NCI-H226 (cell line): ENCODE measurements at places on chromosomes 5 and 9.

GRCh38 chr9:27749838-27750237 lies 176.6 kb upstream of the C9orf72 start:
- DNase-seq = no peak

DNA sequence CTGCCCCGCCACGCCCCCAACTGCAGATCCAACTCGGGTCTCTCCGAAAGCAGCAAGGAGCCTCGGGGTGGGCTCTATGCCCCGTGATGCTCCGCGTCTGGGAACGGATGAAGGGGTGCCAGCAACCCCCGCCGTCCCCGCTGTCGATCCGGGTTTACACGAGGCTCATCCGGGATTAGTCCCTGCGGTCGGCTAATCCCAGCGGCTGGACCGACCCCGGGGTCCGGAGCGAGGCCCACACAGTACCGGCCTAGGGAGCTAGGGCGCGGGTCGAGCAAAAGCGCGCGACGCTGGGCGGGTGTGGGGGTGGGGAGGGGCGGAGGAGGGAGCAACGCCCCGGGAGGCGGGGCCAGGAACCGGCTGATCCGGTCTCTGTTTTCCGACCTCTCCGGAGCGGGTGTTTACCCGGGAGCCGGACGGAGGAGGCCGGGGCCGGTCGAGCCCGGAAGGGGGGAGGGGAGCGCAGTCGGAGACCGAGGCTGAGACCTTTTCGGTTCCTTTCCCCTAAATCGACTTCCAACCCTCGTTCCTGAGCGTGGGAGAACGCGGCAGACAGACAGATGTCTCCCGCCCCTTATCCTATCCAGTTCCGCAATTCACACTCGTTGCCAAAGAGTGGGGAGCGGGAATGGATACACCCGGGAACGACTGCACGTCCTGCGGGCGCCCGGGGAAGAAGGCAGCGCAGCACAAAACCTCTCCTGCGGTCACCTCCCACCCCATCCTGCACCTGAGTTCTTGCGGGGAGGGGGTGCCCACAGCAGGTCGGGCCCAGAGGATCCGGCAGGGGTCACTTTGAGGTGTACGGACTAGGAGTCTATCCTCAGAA lies 28.6 kb downstream of the PCDH1 start:
- DNase-seq = peak; percentile 77

DNA sequence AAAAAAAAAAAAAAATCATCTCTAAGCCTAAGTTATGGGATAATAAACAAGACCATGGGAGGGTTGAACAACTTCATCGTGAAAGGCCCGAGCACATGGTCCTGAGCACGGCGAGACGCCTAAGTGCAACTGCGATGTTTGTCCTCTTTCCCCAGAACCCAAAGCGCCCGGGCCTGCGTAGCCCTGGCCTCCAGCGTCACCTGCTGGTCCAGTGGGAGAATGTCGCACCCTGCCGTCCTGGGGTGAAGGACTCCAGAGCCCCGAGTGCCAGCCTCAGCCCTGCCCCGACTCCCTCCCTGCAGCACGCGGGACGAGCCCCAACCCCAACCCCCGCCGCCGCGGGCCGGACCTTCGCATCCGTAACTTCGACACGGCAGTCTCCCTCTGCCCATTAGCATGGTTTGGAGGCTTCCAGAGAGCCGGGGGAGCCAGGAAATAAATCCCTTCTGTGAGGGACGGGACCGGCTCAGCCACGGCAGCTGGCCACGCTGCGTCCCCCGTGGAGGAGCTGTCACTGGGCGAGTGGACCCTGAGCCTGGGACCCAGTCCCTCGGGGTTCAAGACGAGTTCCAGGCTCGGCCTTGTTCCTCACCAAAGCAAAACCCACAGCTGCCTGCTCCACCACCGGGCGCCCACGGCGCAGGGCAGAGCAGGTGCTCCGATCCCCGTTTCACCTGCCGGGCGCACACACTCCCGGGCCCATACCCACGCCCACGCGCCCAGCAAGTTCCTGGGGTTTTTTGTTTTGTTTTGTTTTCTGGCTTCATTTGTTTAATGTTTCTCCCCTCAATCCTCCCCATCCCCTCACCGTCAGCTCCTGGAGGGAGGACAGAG lies 132.5 kb upstream of the HAND1 start:
- peak; percentile 66 for DNase-seq

GRCh38 chr5:125043781-125044391 lies 297.4 kb upstream of the ZNF608 start:
- DNase-seq = peak; percentile 97

- DNase-seq = no peak
These were observed 34.0 kb downstream of the MTRR start for GRCh38 chr5:7902666-7903625.

GRCh38 chr5:161396171-161396570 lies 150.4 kb downstream of the GABRB2 start:
- DNase-seq = no peak

- no peak for DNase-seq
These were observed 10.9 kb downstream of the SMIM3 start for GRCh38 chr5:150789450-150789849.

DNA sequence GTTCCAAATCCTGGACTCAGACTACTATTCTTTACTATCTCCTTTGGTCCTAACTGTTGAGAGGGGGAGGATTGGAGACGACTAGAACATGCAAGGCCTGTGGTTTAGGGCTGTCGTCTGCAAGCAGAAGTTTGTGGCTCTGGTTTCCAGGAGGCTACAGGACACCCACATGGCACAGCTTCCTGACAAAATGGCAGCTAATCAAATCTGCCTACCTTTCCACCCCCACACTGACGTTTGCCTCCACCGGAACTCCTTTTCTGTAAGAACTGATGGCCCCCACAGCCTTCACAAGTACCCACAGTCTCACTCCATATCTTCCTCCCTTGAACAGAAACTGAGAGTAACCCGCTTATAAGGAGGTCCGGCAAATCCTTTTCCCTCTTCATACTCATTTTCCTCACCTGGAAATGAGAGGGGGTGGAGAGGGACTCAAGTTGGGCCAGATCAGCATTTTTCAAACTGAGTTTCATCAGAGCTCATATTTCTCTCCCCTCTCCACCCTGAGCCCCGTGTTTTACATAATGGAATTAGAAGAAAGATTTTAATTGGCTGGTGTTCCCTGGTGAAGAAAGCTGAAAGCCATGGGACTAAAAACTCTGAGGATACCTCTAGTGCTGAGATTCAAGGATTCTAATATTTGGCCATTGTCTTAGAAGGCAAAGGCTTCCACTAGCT lies 5.2 kb downstream of the SLC31A2 start:
- DNase-seq = no peak

GRCh38 chr9:129840034-129840433 lies 4.8 kb downstream of the USP20 start:
- no peak for DNase-seq

DNA sequence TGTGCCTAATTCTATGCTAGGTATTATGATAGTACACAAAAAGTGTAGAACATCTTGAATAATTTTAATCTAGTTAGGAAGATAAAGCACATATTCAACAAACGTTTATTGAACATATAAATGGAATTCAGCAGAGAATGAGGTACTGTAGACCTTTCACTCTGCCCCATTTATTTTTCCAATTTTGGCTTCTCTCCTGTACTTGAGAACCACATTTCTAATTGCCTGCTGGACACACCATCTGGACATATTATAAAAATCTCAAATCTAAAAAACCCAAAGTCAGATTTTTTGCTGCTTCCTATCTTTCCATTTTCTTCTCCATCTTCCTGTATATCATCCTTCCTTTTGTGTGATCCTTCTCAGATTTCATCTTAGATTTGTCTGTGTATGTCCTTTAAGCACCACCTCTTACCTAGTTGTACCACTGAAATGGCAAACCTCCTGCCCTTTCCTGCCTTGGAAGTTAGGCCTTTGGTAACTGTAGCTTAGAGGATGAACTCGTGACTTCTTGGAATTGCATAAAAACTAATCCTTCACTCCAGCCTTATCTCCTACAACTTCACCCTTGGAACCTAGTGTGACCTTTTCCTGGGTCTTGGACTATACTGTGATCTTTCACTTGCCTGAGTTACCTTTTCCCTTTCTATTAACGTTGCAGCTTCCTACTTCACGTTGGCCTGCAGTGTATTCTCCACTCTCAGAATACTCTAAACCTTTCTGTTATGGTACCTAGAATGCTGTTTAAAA lies 8.8 kb downstream of the SLC26A2 start:
- DNase-seq = no peak

GRCh38 chr5:54311176-54311677 lies 854 bp upstream of the ARL15 start:
- DNase-seq = no peak

DNA sequence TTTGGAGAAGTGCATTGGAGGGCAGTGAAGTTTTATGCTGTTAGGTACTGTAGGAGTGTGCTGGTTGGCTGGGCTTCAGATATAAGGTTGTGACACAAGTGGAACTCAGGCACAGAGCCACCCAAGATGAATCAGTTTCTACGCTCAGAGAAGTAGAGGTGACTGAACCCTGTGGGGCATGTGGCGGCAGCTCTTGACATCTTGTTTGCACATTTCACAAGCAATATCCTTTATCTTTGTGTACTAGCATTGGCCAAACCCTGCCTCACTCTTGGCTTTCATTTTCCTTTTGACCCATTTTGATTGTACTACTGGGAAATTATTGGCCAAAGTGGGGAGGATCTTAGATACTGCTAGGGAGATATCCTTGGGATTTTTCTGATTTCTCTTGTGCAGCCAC lies 110.0 kb downstream of the PSAT1 start:
- DNase-seq = no peak

DNA sequence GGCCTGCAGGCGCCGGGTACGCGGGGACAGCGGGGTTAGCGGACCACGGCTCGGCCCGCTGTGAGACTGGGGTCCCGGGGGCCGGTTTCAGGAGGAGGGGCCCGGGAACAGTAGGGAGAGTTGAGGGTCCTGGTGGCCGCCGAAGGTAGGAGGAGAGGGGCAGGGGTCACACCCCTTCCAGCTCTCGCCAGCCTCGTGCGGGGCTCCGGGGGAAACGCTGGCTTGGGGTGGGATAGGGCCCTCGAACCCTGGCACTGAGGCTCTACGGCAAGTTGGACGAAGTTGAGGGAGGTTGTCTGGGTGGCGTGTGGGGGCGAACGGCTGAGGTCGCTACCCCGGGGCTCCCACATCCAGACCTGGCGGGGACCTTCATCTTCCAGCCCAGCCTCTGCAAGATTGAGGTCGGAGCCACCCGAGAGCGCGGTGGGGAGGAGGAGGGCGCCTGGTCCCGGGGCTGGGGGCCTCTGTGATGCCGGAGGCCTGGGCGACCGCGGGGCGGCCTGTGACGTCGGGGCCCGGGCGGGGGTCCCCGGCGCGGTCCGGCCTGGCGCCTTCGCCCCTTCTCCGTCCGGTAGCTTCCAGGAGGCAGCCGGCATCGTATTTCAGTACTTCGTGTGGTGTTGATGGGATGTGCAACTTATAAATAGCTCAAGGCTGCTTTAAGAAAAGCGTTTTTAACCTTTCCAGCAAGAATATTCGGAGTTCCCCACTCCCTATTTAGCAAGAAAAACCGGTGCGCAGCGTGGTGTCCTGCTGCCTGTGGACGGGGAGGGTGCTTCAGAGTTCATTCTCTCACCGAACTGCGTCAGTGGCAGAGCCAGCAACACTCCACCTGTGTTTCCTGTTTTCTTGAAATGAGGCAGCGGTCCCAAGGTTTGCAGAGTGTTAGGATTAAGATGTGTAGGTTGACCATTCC lies 902 bp downstream of the HABP4 start:
- no peak for DNase-seq

DNA sequence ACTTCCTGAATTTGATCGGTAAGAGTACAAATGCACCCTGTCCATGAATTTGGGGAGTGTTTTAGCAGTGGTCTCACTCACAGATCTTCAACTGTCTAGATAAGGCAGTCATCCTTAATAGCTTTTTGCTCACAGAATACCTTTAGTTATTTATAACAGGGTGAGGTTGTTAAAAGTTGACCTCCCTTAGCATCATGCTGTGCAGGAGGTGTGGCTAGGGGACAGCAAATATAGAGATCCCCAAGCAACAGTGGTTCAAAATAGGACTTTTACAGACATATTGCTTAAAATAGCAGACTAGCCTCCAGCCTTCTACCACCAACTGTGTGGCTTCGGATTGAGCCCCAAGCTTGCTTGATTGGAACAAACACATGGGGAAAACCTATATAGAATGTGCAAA lies 724.4 kb downstream of the TLE1 start:
- no peak for DNase-seq
